ENCODE measurements at places on chromosomes 3 and 15.

GRCh38 chr3:67783281-67784250, 129.2 kb upstream of the SUCLG2 start:
- no peaks in the 10 kb centered on the region for H3K27me3 ChIP-seq
- no peaks in the 10 kb centered on the region for H3K4me1 ChIP-seq
- H3K4me3 ChIP-seq = no peak overlapping the region
- no peak overlapping the region for H3K27ac ChIP-seq
- DNase-seq = no peak
- H3K36me3 ChIP-seq = no peaks in the 10 kb centered on the region

GRCh38 chr15:37733628-37734027, 200.8 kb upstream of the TMCO5A start:
- DNase-seq = no peak
- H3K27ac ChIP-seq = no peak overlapping the region
- no peak overlapping the region for H3K4me3 ChIP-seq
- H3K27me3 ChIP-seq = no peaks in the 10 kb centered on the region
- no peaks in the 10 kb centered on the region for H3K36me3 ChIP-seq
- H3K4me1 ChIP-seq = no peaks in the 10 kb centered on the region

GRCh38 chr3:15271785-15272381, 60.5 kb downstream of the SH3BP5 start:
- H3K27ac ChIP-seq = peak overlapping the region; percentile 56
- H3K4me3 ChIP-seq = no peak overlapping the region
- DNase-seq = no peak
- H3K27me3 ChIP-seq = no peaks in the 10 kb centered on the region

DNA sequence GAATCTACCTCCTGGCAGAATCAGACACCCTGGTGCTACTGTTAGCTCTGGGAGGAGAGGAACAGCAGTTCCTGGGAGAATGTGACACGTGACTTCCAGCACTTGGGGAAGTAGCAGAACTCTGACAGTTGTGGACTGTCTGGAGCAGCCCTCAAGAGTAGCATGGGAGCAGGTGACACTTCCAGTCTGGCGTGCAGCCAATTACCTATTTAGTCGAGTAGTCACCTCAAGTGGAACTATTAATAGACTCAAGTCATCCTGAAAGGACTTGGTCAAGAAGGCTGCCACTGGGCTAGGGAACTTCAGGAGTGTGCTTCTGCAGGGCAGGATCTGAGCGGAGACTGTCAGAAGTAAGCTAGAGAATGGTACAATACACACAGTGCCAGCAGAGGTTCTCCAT, 62.3 kb downstream of the MTHFS start:
- H3K4me3 ChIP-seq = no peak overlapping the region
- H3K27ac ChIP-seq = no peak overlapping the region
- no peak for DNase-seq
- H3K4me1 ChIP-seq = no peaks in the 10 kb centered on the region
- peaks cover 7% of the 10 kb centered on the region for H3K36me3 ChIP-seq
- H3K27me3 ChIP-seq = no peaks in the 10 kb centered on the region

GRCh38 chr15:77627067-77627466, 5.6 kb downstream of the LINGO1 start:
- no peak for DNase-seq
- H3K27me3 ChIP-seq = no peaks in the 10 kb centered on the region
- H3K36me3 ChIP-seq = no peaks in the 10 kb centered on the region
- H3K4me1 ChIP-seq = peaks cover 12% of the 10 kb centered on the region
- H3K27ac ChIP-seq = no peak overlapping the region

DNA sequence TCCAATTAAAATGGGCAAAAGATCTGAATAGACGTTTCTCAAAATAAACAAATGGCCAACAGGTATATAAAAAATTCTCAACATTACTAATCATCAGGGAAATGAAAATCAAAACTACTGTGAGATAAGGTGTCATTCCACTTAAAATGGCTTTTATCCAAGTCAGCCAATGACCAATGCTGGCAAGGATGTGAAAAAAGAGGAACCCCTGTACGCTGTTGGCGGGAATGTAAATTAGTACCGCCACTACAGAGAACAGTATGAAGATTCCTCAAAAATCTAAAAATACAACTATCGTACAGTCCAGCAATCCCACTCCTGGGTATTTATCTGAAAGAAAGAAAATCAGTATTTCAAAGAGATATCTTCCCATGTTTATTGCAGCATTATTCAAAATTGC, 176.9 kb upstream of the STT3B start:
- H3K4me3 ChIP-seq = no peak overlapping the region
- no peaks in the 10 kb centered on the region for H3K36me3 ChIP-seq
- H3K27me3 ChIP-seq = no peaks in the 10 kb centered on the region
- H3K27ac ChIP-seq = no peak overlapping the region

- no peaks in the 10 kb centered on the region for H3K36me3 ChIP-seq
- no peaks in the 10 kb centered on the region for H3K27me3 ChIP-seq
- H3K4me3 ChIP-seq = no peak overlapping the region
Measured at GRCh38 chr3:10364806-10365205, 43.9 kb upstream of the SEC13 start.

- DNase-seq = no peak
- H3K27me3 ChIP-seq = no peaks in the 10 kb centered on the region
- H3K36me3 ChIP-seq = no peaks in the 10 kb centered on the region
- H3K4me3 ChIP-seq = no peak overlapping the region
- H3K4me1 ChIP-seq = no peaks in the 10 kb centered on the region
- no peak overlapping the region for H3K27ac ChIP-seq
Measured at GRCh38 chr15:68145706-68146105, 59.4 kb downstream of the CALML4 start.

DNA sequence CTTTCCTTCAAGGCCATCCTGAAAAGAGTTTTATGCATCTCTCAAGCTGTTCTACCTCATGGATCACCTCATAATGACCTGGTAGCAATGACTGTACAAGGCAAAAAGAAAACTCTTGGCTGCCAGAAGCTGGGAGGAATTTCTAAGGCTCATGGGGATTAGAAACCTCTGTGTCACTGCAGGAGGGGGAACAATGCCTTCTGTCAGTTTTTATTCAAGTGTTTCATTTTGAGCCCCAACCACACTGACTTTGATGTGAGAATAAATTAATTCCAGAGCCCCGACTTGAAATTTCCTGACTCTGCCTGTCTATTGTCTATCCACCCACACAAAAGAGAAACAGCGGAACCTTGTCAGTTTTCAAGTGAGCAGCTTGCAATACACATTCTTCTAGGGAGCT, 58.7 kb upstream of the MRPL3 start:
- H3K4me3 ChIP-seq = no peak overlapping the region
- H3K36me3 ChIP-seq = no peaks in the 10 kb centered on the region

- no peaks in the 10 kb centered on the region for H3K27me3 ChIP-seq
- H3K4me1 ChIP-seq = peaks cover 36% of the 10 kb centered on the region
- H3K27ac ChIP-seq = no peak overlapping the region
- no peak for DNase-seq
- H3K36me3 ChIP-seq = no peaks in the 10 kb centered on the region
- H3K4me3 ChIP-seq = no peak overlapping the region
Measured at GRCh38 chr15:63791228-63791627, 42.5 kb downstream of the HERC1 start.

DNA sequence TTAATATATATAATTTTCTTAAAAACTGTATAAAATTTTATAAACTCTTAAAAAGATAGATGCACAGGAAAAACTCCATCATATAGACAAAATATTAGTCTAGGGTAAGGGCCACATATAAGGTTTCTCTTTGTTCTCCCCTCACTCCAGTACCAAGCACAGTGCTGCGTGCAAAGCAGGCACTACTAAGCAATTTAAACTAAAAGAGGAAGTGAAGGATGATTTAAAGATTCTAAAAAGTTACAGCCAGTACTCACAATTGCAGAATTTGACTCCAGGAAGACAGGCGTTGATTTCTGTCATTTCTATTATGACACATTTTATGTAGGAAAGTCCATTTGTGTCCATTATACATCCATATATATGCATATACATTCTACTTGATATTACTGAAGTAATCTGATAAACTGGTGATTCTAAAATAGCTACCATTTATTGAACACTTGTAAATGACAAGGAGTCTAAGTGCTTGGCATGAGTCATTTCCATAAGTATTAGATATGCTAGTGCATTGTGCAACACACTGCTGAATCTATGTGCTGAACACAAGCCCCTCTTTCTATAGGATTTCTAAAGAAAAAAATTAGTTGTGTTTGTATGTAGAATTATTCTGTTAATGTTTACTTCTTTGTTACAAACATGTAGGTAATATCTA, 785.5 kb upstream of the ARRDC4 start:
- H3K27me3 ChIP-seq = no peaks in the 10 kb centered on the region
- H3K4me3 ChIP-seq = no peak overlapping the region
- DNase-seq = no peak

GRCh38 chr3:179146911-179147513, 1.1 kb upstream of the PIK3CA start:
- peak overlapping the region; percentile 99 for H3K27ac ChIP-seq
- H3K27me3 ChIP-seq = no peaks in the 10 kb centered on the region
- H3K4me1 ChIP-seq = peaks cover 29% of the 10 kb centered on the region
- H3K4me3 ChIP-seq = peak overlapping the region; percentile 74
- DNase-seq = no peak
- H3K36me3 ChIP-seq = no peaks in the 10 kb centered on the region

- H3K27me3 ChIP-seq = no peaks in the 10 kb centered on the region
- H3K4me3 ChIP-seq = peak overlapping the region; percentile 92
- peaks cover 5% of the 10 kb centered on the region for H3K36me3 ChIP-seq
- H3K27ac ChIP-seq = no peak overlapping the region
- H3K4me1 ChIP-seq = peaks cover 37% of the 10 kb centered on the region
Measured at GRCh38 chr15:101293122-101293521, 1.9 kb downstream of the SNRPA1 start.

GRCh38 chr3:49019941-49020329, 1.6 kb upstream of the DALRD3 start:
- peak overlapping the region; percentile 99 for H3K27ac ChIP-seq
- H3K36me3 ChIP-seq = no peaks in the 10 kb centered on the region
- peaks cover 54% of the 10 kb centered on the region for H3K4me1 ChIP-seq

DNA sequence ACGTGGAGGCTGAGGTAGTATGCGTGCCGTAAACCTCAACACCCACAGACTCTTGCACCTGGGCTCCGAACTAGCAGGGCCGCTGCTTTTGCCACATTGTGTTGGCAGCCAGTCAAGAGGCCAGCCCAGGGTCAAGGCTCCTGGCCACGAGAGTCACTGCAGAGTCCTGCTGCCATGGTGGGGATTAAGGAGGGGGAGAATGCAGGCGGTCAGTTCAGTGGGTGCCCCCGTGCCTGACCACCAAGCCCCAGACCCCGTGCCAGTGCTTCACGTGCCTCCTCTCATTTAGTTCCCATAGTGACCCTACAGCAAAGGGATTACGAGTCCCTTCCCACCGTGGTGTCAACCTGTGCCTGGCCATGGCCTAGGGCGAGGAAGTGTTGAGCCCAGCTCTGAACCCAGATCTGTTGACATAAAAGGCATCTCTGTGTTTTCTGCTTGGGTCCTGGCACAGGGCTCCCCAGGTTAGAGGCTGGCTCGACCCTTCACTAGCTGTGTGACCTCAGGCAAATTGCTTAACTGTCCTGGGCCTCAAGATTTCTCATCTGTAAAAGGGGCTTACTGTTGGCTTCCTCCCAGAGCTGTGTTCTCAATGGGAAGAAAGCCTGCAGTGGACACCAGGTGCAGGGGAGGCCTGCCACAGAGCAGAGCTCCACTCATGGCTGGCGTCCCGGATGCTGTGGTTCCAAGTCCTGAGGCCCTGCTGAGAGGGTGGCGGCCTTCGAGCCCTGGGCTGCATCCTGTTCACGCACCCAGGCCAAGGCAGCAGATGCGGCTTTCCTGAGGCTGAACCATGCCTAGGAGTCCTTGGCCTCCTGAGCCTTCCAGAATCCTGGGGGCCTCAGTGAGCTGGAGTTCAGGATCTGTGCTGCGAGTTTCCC, 32.8 kb downstream of the FBLN2 start:
- peaks cover 49% of the 10 kb centered on the region for H3K4me1 ChIP-seq
- H3K27ac ChIP-seq = peak overlapping the region; percentile 68
- H3K36me3 ChIP-seq = no peaks in the 10 kb centered on the region
- no peak for DNase-seq

DNA sequence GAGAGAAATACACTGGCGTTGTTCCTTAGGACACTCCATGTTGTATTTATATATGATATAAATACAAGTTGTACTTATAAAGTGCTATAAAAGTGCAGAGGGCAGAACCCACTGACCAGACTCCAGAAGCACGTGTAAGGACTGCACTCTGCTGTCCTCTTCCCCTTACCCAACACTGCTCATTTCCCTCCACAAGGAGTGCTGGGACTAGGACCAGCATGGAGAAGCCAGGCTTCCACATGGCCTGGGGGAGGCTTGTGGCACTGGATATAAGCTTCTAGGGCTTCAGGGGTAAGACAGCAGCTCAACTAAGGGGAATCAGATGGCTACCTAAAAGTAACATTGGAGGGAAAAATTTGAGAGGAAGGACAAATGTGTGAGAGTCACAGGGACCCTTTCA, 556.9 kb downstream of the IGSF11 start:
- no peak for DNase-seq
- no peaks in the 10 kb centered on the region for H3K4me1 ChIP-seq
- no peak overlapping the region for H3K4me3 ChIP-seq
- no peaks in the 10 kb centered on the region for H3K27me3 ChIP-seq
- no peak overlapping the region for H3K27ac ChIP-seq
- no peaks in the 10 kb centered on the region for H3K36me3 ChIP-seq

GRCh38 chr3:10437995-10438901, 67.1 kb downstream of the ATP2B2 start:
- H3K27me3 ChIP-seq = no peaks in the 10 kb centered on the region
- no peaks in the 10 kb centered on the region for H3K4me1 ChIP-seq
- H3K4me3 ChIP-seq = no peak overlapping the region
- H3K27ac ChIP-seq = no peak overlapping the region
- DNase-seq = no peak
- H3K36me3 ChIP-seq = no peaks in the 10 kb centered on the region

DNA sequence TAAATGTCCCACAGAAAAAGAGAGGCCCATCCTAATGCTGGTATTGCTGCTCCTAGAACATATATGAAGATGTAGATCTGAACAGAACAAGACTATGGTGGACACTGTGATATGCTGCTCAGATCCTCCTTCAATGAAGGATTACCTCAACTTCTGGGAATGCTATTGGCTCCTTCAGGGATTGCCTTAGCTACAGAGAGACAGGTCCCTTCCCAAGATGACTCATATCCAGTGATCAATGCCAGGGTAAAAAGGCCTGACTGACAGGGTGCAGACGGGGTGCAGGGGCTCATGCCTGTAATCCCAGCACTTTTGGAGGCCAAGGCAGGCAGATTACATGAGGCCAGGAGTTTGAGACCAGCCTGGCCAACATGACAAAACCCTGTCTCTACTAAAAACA, 20.5 kb upstream of the STAG1 start:
- H3K4me3 ChIP-seq = no peak overlapping the region
- H3K27me3 ChIP-seq = no peaks in the 10 kb centered on the region
- no peak for DNase-seq
- H3K27ac ChIP-seq = no peak overlapping the region
- no peaks in the 10 kb centered on the region for H3K4me1 ChIP-seq
- no peaks in the 10 kb centered on the region for H3K36me3 ChIP-seq

- H3K36me3 ChIP-seq = no peaks in the 10 kb centered on the region
- H3K4me1 ChIP-seq = no peaks in the 10 kb centered on the region
- no peak overlapping the region for H3K27ac ChIP-seq
- DNase-seq = peak; percentile 70
Measured at GRCh38 chr15:68994149-68994548, 20.3 kb upstream of the NOX5 start.

- no peak for DNase-seq
- H3K4me1 ChIP-seq = peaks cover 43% of the 10 kb centered on the region
- H3K27ac ChIP-seq = no peak overlapping the region
- no peaks in the 10 kb centered on the region for H3K27me3 ChIP-seq
Measured at GRCh38 chr3:58570851-58571250, 6.3 kb downstream of the FAM107A start.

Measured in vagina (tissue), 2 donors.